ENCODE measurements at places on chromosomes 2 and 18.

DNA sequence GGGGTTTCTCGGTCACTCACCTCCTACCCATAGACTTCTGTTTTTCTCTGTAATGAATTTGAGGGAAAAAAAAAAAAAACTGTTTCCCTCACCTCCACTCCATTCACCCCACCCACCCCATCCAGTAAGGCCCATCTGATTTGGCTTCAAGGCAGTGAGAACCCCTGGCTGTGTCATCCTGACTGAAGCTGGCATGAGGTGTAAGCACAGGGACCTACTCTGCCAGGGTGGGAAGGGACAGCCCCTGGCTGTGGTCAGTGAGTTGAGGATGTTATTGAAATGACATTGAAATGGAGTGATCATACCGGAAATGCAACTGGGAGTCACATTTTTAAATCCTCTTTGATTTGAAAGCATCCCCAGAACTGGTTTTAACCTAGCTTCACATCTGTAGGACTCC, 19.1 kb upstream of the BCL2L11 start:
- no peak for DNase-seq

DNA sequence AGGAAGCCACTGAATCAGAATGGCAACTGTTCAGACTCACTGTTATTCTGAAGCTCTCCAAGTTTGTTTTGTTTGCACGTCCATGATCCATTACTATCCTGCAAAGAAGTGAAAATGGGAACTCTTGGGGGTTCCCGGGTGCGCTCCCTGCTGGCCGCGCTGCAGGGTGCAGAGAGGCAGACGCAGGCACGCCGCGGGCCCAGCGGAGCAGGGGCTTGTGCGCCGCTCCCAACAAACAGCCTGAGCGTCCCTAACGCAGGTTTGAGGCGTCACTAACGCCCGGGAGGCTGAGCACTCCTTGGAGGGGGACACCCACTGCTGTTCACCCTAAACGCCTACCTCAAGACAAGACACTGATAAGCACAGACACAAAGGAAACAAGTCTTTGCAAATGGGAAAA, 14.3 kb upstream of the PIEZO2 start:
- DNase-seq, result no peak

GRCh38 chr2:5725794-5726463, 33.7 kb downstream of the SOX11 start:
- DNase-seq, result no peak

DNA sequence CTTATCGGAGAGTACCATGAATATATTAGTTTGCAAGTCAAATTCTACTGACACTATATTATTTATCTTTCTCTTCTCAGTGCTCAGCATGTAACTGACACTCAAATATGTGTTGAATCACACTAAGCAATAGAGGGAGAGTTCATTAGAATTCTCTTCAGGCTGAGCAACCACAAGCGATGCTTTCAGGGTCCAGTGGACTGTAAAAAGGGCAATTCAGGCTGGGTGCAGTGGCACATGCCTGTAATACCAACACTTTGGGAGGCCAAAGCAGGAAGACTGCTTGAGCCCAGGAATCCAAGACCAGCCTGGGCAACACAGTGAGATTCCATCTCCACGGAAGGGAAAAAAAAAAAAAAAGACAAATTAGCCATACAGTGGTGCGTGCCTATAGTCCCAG, 16.3 kb downstream of the PDE6D start:
- DNase-seq, result no peak

GRCh38 chr18:26457611-26458353, 90.6 kb downstream of the KCTD1 start:
- DNase-seq, result no peak

DNA sequence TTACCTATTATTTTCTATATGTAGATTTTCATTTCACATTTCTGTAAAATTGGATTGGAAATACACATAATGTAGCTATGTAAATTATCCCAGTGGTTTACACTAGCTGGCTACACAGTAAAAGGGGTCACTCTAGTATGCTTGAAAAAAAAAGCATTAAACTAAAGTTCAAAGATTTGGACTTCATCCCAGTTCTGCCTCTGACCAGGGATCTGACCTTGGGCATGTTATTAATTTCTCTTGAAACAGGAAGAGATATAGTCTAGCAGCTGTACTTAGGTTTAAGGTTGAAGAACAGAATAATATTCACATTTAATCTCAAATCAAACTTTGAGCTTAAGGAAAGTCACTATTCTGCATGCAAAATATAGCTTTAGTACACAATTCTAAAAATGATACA, 64.5 kb upstream of the RPE start:
- no peak for DNase-seq

DNA sequence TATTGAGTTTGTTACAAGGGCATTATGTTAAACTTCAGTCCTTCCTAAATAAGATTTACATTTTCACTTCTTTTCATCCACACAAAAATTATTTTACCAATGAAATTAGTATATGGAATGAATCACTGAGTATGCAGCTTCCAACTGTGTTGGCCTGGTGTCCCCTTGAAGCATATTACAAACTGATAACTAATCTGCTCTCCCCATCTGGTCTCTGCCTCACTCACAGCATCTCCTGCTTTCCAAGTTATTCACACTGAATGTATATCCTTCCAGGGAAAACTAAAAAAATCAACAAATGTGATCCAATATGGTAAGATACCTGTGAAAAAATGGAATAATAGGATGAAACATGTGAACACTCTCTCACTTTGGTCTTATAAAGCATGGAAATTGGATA, 90.0 kb upstream of the NYAP2 start:
- no peak for DNase-seq

GRCh38 chr18:44601447-44601846, 79.2 kb upstream of the SETBP1 start:
- DNase-seq, result no peak

DNA sequence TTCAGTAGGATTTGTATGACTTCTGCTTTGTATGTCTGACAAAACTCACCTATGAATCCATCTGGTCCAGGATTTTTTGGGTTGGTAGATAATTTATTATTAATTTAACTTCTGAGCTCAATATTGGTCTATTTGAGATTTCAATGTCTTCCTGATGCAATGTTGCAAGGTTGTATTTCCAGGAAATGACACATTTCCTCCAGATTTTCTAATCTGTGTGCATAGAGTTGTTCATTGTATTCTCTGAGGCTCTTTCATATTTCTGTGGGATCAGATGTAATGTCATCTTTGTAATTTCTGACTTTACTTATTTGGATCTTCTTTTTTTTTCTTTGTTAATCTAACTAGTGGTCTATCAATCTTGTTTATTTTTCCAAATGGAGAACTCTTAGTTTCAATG, 584.7 kb upstream of the SETBP1 start:
- DNase-seq, result no peak

- DNase-seq, result no peak
Measured at GRCh38 chr2:102850888-102851287, 89.1 kb downstream of the TMEM182 start.

DNA sequence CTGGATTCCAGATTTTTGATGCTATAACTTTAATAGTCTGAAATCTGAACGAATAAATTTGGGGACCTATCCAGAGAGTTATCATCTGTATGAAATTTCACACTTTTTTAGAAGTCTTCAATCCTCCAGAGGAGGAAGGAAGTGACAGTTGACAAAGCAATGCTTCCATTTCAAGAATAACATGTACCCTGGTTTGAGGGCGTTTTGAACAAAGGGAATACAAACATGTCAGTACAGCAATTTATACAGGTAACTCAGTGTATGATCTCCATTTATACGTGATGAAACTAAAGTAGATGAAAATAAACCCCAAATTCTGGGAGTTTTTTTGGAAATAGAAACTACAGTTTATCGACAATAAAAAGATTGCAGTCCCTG, 42.2 kb downstream of the CIB4 start:
- no peak for DNase-seq

DNA sequence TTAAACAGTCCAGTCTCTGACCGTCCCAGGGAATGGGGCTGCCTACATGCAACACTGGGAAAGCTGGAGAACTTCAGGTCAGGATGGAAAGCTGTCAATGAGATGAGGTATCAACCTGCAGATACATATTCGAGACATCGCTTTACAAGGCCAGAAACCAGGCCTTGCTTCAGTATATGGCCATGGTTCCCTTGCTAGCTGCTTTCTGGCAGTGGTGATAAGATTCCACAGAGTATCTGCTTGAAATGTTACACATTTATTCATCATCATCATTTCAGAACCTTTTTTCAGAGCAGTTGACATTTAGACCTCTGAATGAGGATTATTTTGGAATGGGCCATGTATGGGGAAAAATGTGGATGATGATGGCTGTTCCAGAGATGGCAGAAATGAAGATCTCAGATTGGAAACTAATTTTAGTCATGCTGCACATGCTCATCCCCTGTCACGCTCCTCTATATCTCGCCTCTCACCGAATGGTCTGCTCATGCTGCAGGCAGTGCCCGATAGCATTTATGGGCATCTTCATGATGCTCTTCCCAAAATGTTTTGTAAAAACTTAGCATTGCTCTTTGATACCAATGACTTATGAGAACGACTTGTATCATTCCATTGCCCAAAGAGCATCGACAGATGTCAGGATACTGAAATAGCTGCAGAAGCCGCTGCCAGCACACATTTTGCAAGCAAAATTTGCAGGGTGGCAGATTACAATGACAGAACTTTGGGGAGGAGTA, 14.0 kb upstream of the BMP10 start:
- no peak for DNase-seq

DNA sequence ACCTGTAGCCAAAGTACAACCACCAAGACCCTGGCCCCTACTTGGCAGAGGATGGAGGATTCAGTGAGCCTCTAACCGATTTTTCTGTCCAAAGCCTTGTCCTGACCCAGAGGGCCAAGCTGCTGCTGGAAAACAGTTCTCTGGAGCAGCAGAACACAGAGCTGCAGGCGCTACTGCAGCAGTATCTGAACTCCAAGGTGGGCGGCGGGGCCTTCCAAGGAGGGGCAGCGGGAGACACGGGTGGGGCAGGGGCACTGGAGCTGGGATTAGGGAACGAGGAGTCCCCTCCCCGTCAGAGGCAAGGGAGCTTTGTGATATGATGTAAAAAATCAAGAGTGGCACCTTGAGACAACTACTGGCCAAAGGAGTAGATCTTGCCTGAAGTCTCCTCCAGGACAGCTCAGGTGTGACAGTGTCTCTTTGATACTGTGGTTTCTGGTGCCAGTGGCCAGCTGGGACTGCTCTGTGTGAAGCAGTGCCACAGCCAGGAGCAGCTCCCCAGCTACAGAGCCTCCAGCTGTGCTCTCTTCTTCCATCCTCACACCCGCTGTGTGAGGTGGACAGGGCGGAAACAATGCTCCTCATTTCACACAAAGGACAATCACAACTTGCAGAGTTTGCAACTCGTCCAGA, 22.8 kb downstream of the OTOF start:
- no peak for DNase-seq

DNA sequence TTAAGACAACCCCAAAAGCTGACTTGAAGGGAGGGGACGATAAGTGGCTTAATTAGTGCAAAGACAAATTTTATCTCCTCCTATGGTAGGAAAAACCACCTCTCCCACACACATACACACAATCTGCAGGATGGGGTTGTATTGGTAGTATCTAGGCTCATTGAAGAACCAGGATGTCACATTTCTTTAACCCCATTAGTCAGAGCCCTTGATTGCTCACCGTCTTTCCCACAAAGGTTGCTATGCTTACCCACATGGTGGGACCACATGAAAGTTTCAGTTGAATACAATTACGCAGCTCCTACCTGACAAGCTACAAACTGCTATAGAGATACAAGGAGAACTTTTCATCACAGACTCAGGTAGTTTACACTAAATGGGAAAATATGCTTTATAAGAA, 765.0 kb upstream of the CELF4 start:
- no peak for DNase-seq

GRCh38 chr2:43368483-43369385, 142.3 kb upstream of the ZFP36L2 start:
- no peak for DNase-seq

GRCh38 chr2:241063587-241063986, 38.5 kb downstream of the MTERF4 start:
- DNase-seq, result no peak

DNA sequence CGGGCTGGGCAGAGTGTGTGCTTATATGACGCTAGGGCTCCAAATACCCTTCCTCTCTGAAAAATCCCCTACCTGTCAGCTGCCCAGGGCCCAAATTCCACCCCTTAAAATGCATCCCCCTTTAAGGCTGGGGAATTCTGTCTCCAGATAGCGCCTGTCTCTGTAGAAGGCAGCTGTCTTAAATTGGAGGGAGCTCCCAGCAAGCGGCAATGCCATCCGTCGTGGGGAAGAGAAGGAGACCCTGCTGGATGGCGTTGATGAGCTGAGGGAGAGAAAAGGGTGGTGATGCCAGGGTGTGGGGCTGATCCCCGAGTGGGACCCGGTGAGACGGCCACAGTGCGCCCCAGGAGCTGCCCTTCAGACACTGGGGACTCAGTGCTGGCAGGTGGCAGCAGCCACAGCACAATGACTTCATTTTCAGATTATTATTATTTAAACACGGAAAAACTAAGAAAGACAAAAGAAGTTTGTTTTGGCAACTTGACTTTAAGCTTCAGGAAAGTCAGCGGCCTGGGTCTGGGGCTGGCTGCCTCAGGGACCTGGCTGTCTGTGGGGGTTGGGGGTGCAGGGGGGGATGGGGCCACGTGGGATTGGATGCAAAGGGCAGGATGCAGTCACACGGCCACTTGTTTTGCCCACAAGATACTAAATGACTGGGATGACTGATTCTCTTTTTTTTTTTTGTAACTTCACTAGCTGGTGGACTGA, 152.8 kb downstream of the TFCP2L1 start:
- DNase-seq, result no peak

DNA sequence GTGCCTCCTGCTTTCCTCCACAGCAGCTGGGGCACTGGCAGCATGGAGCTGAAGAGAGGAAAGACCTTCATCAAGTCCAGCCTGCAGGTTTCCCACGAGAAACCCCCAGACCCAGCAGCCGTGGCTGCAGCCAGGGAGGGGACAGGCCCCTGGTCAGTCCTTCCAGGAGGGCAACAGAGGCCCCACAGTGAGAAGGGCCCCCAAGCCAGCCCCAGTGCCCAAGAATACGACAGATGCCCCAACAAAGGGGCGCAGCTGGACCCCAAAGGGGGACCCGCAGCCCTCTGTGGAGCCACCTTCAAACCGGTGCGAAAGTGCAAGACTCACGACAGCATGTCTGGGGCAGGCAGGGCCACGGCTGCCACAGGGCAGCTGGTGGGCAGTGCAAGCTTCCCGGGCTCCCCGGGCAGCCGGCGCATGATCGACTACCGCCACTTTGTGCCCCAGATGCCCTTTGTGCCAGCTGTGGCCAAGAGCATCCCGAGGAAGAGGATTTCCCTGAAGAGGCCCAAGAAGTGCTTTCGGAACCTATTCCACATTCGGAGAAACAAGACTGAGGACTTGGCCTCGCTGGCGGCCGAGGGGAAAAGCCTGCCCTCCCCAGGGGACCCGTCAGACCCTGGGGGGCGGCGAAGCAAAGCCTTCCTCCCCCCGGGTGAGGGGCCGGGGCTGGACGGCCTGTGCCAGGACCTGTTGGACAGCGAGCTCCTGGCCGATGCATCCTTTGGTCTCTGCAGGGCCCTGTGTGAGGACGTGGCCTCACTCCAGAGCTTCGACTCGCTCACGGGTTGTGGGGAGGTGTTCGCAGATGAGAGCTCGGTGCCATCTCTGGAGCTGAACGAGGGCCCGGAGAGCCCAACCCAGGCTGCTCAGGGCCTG, 6.9 kb downstream of the AMER3 start:
- no peak for DNase-seq
